ENCODE measurements at places on chromosomes 2 and 18.
A peak's percentile ranks its signal among the peaks of the same experiment; 100 is the strongest.

GRCh38 chr2:10863837-10864236 is 47.9 kb upstream of the KCNF1 start:
- DNase-seq: no peak

- DNase-seq: no peak
These were observed 43.3 kb upstream of the PTPRM start for GRCh38 chr18:7523772-7524171.

DNA sequence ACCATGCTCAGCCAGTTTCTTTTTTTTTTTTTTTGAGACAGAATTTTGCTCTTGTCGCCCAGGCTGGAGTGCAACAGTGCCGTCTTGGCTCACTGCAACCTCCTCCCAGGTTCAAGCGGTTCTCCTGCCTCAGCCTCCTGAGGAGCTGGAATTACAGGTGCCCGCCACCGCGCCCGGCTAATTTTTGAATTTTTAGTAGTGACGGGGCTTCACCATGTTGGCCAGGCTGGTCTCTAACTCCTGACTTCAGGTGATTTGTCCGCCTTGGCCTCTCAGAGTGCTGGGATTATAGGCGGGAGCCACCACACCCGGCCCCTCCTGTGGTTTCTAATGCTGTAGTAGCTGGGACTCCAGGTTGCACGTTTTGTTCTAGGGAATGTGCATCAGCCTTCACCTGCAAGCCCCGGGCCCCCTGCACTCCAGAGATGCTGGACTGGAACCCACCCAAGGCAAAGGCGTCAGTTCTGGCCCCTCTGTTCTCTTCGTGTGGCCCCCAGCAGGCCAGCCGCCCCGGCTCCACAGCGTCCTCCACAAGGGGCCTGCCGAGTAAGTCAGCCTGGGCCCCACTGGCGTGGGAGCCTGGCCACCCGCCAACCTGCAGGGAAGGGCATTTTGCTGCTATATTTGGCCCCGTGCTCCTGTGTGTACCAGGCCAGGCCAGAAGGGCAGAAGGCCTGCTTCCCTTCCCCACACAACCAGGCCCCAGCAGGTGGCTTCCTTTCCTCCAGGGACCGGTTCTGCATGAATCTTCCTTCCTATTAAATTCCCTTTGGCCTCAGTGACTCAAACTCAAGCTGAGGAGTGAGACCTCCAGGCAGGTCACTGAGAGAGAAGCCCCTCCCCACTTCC is 25.7 kb upstream of the B3GNT7 start:
- no peak for DNase-seq

DNA sequence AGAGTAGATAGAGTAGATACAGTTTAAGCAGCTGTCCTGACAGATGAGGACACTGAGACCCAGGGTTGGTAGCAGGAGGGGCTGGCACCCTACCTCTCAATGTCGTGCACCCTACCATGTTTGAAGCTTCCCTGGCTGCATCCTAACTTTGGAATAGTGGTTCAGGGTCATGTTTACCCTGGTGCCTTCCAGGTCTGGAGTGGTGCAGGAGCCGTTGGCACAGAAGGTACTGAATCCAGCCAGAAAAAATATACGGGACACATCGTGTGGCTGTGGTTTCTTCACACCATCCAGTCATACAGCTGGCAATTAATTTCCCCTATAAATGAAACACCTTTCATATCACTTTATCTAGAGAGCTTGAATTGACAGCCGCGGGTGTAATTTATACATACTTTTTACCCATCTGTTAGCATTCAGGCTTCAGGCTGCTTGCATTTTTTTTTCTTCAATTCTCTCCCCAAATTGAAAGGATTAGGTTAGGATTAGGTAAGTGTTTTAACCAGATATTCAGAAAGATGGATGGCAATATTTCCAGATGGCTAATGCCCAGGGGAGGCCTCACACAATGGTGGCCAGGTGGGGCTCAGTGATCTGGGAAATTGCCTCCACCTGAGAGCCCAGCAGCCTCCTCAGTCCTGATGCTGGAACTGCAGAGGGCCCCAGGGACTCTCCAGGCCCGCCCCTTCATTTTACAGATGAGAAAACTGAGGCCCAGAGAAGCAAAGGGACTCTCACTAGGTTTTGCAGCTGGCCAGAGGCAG is 127.0 kb downstream of the CELF4 start:
- no peak for DNase-seq

GRCh38 chr2:168210895-168211570 is 36.4 kb downstream of the STK39 start:
- DNase-seq: no peak

GRCh38 chr18:79815657-79816056 is 17.9 kb downstream of the KCNG2 start:
- DNase-seq: no peak

- no peak for DNase-seq
These were observed 67.2 kb downstream of the POLR1A start for GRCh38 chr2:86038291-86039081.

DNA sequence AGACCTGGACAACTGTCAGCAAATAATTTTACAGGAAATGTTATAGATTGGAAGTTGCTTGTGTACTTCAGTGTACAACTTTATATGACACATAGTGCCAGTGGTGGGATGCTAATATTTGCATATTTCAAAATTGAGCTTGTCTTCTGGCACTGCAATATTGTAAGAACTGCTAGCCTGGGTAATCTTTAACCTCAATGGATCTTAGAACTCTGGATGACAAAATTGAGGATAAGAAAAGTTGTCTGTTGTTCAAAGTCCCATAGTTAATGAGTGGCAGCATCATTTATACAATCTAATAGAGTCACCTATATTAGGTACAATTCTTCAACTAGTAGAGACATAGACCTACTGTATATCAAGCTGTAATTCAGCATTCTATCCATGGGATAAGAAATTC is 110.3 kb downstream of the MEIS1 start:
- DNase-seq: no peak

DNA sequence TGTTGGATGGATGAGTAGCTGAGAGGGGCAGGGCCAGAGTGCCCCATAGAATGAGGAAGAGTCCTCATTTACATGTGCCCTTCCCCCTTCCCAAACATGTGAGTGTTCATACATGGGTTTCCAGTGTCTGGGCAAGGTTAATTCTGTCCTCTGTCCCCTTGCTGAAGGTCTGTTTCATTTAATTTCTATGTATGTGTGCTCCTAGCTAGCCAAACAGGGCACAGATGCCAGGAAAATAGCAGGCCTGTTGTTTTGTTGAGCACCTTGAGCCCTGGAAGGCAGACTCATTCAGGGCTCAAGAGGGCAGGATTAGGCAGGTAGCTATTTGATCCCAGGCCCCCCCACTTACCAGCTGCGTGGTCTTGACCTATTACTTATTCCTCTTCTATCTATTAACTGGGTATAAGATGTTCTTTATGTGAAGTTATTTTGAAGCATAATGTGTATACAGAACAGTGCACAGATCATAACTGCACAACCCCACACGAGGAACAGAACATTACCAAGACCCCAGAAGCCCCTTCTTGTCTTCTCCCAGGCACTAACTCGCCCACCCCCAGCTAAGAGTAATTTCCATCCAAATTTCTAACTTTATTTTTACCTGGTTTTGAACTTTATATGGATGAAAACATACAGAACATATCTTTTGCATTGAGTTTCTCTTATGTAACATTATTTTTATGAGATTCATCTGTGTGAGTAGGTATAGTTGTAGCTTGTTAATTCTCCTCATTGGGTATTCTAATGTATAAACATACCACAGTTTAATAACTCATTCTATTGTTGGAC is 164.3 kb downstream of the RPIA start:
- no peak for DNase-seq

DNA sequence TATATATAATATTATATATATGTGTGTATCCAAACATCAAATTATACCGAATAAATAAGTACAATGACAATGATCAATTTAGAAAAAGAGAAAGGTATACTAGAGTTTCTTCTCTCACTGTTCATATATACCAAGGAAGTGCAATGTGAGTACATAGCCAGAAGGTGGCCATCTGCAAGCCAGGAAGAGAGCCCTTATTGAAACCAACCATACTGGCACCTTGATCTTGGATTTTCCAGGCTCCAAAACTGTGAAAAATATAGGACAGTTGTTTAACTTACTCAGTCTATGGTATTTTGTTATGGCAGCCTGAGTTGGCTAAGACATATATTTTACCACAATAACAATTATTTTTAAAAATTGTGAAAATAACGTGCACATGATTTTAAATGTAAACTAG is 1490.2 kb upstream of the SLC39A10 start:
- DNase-seq: peak; percentile 17

GRCh38 chr2:209411718-209412117 is 12.1 kb upstream of the MAP2 start:
- DNase-seq: no peak

- no peak for DNase-seq
These were observed 197.2 kb downstream of the ZFP36L2 start for GRCh38 chr2:43029186-43029585.

- DNase-seq: no peak
These were observed 33.4 kb downstream of the GAREM1 start for GRCh38 chr18:32437100-32437834.

DNA sequence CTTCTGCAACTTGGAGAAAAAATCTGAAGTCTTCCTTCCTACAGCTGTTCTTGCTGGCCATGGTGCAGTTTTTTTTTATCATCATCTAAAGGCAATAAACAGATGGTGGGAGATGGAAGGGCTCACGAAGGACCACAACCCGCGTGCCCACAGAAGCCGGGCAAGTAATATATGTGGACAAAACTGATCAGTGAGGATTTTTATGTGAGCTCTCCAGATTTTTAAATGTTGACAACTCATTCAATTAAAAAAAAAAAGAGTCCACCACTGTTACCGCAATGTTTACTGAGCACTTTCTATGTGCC is 55.9 kb upstream of the CREB1 start:
- no peak for DNase-seq

- DNase-seq: peak; percentile 56
These were observed 61.2 kb upstream of the CUL3 start for GRCh38 chr2:224646242-224646846.

GRCh38 chr2:236127010-236127409 is 41.2 kb downstream of the GBX2 start:
- DNase-seq: no peak

- no peak for DNase-seq
These were observed 15.8 kb downstream of the ERLEC1 start for GRCh38 chr2:53802617-53803151.

GRCh38 chr18:79662034-79662433 is 17.6 kb upstream of the CTDP1 start:
- no peak for DNase-seq

GRCh38 chr2:239913636-239914417 is 111.3 kb downstream of the NDUFA10 start:
- no peak for DNase-seq

DNA sequence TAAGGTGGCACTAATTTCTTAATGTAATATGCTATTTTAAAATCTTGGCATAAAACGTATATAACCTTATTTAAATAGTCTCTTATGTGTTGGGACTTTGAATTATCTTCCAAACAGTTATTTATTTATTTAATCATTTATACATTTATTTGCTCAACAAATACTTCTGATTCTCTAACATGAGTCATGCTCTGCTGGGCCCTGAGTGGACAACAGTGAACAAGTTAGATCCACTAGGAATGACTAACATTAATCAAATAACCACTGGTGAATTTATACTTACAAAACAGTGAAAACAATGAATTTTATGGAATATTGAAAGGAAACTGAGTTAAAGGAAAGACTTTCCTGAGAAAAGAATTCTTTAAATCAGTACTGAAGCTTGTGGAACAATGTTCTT is 1257.2 kb upstream of the CHAC2 start:
- no peak for DNase-seq

DNA sequence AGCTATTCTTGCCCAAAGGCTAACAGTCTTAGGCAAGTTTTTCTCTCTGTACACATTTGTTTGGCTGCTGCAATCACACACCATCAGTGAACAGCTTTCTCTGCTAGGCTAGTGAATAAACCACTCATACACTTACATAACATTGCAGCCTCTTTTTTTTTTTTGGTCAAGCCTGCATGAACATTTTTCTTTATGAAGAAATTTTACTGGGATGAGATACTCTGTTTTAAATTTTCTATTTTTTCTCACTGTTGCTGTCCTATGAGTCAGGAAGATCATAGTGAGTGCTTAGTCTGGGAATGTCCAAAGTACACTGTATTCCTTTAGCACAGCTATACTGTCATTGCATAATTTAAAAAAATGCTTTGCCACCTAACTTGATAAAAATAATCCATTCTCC is 58.5 kb downstream of the ROCK1 start:
- DNase-seq: no peak

- DNase-seq: no peak
These were observed 40.5 kb downstream of the COLEC12 start for GRCh38 chr18:459814-460593.

DNA sequence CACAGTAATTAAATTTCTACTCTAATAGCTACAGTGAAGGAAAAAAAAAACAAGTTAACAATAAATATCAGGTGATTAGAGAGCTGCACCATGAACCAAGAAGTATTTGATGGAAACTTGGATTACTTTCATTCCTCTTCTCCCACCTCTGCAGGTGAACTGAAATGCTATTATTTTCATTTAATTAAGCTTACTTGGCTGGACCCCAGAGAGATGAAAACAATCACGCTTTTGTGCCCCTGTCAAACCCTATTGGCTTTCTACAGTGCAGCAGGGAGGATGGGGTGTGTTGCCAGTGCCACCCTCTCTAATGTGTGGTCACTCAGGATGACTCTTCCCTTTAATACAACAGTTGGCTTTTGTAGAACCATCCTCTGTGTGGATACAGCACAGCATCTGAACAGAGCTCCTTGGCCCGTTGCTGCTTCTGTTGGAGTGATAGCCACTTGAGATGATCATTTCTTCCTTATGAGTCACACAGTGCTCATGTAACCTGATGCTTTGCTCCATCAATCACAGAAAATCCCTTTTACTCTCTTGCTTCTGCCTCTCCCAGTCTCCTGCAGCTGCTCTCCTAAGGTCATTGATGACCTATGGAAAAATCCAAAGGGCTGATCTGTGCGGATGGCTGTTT is 5.5 kb upstream of the ARL4C start:
- no peak for DNase-seq

DNA sequence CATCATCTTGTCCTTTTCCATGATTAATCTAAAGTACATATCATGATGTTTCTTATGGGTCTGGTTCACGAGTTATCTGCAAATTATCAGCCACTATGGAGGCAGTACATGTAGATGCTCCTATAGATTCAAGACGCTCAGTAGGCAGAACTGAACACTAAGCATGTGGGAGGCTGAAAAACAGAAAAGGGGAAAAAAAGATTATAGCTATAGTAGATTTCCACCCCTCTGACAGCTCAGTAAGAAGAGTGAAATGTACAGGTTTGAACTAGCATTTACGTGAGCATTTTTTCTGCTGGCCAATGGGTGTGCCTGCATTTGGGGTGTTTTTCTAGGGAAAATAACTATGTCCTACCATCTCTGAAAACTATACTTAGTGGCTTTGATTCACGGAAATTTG is 308.9 kb downstream of the ZEB2 start:
- no peak for DNase-seq

DNA sequence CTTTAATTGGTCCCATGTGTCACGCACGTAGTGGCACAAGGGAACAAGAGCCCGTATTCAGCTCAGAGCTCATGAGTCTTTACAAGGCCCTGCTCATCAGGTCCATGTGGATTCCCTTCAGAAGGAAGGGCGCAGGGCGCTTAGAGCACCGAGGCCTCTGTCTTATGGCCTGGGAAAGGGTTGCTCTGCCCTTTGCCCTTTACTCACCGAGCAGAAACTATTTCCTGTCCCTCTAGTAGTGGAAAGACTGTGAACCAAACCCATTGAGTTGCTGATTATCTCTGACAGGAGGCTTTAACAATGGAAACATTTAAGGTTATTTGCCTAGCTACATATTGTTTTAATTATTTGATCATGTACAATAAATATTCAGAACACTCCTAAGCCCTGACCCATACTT is 102.0 kb upstream of the ACAA2 start:
- DNase-seq: no peak
